ENCODE measurements at places on chromosomes 2 and 18.

GRCh38 chr2:98522854-98523253, 78.2 kb downstream of the INPP4A start:
- no peak for DNase-seq

DNA sequence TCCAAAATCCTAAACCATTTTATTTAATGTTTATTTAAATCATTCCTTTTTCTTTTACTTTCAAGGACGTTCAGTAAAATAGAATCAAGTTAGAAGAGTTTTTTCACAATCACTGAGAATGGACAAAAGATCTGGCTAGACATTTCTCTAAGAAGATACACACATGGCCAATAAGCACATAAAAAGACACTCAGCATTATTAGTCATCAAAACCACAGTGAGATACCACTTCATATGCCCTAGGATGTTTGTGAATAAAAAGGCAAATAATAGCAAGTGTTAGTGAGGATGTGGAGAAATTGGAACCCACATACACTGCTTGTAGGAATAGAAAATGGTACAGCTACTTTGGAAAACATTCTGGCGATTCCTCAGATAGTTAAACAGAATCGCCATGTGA, 76.1 kb downstream of the RHBDD1 start:
- DNase-seq: no peak

- DNase-seq: no peak
Measured at GRCh38 chr18:13260935-13261640, 42.5 kb downstream of the LDLRAD4 start.

DNA sequence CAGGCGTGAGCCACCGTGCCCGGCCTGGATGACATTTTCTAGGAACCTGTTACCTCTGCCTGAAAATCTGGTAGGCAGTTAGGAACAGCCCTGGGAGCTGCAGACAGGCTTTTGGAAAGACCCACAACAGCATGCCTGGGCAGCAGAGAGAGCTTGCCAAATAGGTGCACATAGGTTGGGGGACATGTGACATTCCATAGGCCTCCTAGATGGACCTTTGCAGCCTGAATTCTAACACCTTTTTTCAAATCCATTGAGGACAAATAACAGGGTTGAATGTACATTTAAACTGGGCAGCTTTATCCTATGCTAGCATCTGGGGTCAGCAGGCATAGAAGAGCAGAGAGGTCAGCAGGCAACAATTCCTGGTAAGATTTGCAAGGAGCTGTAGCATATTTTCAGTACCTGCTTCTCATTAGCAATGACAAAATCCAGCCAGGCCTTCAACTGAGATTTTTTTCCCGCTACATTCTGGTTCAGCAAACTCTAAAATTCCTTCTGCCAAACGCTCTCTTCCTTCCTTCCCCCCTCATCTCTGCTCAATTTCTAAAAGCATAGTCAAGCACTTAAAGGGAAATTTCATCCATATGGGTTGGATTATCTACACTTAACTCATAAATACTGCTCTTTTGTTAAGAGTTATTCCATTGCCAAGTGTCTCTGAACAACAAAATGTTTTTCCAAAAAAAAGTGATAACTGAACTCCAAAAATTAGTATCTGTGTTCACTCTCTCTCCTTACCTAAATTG, 75.2 kb downstream of the SOWAHC start:
- DNase-seq: no peak

- DNase-seq: no peak
Measured at GRCh38 chr2:26634636-26635230, 6.4 kb downstream of the CIB4 start.

DNA sequence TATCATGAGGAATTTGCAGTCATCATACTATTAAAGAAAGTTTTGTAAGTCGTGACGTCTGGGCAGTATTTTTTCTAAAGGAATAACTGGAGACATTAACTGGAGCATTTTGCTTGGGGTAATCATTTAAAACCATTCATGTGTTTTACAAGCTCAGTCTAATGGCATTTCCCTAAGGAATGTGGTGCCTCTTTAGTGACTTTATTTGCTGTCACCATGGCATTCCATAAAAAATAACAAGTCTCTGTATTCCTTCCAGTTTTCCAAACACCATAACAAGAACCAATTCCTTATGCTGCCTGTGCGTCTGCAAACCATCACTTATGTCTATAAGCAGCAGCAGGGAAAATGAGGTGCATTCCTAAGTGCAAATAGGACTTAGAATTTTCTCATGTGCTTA, 82.8 kb downstream of the EPB41L3 start:
- DNase-seq: no peak

GRCh38 chr2:186718122-186718521, 24.3 kb downstream of the FAM171B start:
- DNase-seq: no peak

- DNase-seq: no peak
Measured at GRCh38 chr2:86420913-86421312, 20.3 kb upstream of the KDM3A start.

DNA sequence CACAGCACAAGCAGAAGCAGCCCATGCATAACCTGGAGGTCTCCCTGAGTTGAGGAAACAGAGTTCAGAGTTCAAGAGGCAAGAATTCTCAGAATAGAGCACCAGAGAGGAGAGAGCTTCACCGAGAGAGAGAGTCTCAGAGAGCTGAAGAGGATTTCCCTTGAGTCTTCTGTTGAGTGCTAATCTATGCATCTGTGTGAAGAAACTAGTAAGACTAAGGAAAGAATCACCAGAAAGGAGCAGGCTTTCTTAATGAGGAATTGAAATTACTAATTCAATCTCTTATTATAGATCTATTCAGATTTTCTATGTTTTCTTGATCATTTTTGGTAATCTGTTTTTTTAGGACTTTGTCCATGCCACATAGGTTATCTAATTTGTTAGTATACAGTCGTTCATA, 89.3 kb upstream of the CTAGE1 start:
- DNase-seq: no peak

- DNase-seq: no peak
Measured at GRCh38 chr18:70243131-70243929, 37.8 kb upstream of the RTTN start.

DNA sequence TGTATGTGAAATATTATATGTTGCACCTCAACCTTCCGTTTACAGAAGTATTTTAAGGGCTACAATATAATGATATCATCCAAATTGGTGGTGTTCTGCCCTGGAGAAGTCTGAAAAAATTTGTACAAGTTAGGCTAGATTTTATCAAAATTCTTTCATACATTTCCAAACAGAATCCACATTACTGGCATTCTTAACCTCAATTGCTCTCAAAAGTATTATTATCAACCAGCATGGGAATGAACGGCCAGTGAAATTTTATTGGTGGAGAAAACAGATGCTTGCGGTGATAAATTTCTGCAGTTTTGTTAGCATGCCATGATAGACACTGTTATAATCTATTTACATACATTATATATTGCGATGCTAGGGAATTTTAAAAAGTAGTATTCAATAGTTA, 88.3 kb upstream of the TFPI start:
- DNase-seq: no peak

GRCh38 chr2:96537734-96538486, 1.4 kb downstream of the ARID5A start:
- DNase-seq: peak; percentile 62

DNA sequence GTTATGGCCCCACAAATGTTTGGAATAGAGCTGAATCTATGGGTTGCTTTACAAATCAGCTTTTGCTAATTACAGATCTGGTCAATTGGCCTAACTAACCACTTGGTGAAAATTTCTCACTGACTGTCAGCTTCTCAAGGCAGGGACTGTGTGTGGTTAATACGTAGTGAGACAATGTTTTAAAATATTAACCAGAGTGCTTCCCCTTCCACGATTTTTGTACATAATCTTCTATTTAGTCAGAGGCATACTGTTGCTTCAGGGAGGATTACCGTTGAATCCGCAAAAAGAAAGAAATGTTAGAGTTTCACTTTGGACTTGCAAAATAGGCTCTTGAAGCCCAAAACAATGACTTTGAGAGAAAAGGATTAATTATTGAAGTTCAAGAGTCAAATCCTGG, 14.9 kb upstream of the KCNS3 start:
- DNase-seq: no peak

GRCh38 chr18:9068346-9068745, 34.2 kb upstream of the NDUFV2 start:
- no peak for DNase-seq

DNA sequence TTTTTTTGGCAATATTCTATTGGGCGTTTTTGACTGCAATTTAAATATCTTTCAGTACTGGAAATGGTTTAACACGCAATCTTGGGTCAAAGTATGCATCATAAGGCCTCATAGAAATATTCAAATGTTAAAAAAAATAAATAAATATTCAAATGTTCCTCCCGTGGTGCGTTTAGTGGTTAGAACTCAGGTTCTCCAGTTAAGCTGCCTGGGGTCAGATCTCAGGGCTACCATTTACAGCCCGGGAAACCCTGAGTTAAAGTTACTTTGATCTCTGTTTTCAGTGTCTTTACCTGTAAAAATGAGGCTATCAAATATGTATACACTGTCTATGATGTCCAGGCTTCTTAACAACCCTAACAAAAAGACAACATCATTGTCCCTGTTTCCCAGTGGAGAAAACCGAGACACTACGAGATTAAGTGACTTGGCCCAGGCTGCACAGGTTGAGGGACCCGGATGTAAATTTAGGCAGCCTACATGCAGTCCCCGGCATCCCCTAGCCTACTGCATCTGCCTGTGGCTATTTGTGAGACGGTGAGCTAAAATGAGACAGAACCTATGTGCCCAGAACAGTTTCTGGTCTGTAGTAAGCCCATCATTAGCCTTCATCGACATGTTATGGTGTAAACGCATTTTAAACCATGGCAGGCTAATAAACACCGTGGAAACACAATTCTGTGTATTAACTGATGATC, 1.7 kb downstream of the FHL2 start:
- no peak for DNase-seq

GRCh38 chr2:242038928-242039341, 169.4 kb downstream of the RTP5 start:
- no peak for DNase-seq

GRCh38 chr18:3074087-3074486, 61.1 kb upstream of the LPIN2 start:
- no peak for DNase-seq

DNA sequence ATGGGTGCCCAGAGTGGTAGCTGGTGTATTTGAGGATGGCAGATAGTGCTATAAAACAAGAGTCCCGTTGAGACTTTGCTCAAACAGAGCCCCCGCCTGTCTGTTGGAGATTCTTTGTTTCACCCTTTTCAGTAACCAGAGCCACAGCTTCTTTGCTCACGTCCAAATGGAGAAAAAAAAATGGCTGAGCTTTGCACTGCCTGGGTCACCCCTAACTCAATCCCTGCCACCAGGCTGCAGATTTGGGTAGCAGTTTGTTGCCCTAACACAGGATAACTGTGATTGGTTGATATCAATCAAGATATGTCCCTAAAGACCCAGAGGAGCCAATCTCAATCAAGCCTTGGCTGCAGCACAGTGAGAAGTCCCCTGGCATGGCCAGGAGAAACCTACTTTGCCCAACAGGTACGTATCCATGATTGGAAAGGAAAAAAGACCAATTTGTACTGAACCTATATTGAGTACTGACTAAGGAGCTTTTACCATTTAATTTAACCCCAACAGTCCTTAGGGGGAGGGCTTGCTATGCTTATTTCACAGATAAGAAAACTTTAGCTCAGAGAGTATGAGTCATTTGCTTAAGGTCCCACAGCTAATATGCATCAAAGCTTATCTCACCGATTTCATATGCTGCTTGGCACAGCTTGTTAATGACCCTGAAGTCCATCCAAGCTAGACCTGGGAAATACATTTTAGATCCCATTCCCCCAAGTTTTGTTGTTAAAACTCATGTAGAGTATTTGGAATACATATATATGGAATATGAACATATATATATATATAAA, 72.0 kb upstream of the SH3BP4 start:
- DNase-seq: no peak

- no peak for DNase-seq
Measured at GRCh38 chr2:172985139-172985892, 90.3 kb upstream of the MAP3K20 start.

DNA sequence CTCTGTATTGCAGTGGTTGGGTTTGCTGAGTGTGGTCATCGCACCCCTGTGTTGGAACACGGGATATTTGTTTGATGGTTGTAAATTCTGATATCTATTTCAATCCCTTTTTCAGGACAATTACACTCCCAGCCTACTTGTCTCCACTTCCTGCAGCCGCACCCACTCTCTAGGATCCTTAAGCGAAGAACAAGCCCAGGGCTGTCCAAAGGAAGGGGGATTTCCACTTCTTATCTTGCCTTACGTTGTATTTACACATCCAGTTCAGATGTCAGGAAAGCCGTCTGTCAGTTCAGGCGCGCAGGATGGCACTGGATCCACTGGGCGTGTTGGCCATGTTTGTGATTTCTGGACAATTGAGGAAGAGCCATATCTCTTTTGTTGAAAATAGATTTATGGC, 834.5 kb upstream of the SALL3 start:
- no peak for DNase-seq

GRCh38 chr2:62506421-62506750, 391 bp upstream of the TMEM17 start:
- no peak for DNase-seq

GRCh38 chr2:241639385-241639784, 1.9 kb downstream of the ATG4B start:
- DNase-seq: no peak

- no peak for DNase-seq
Measured at GRCh38 chr2:236971131-236971821, 114.4 kb upstream of the COPS8 start.

DNA sequence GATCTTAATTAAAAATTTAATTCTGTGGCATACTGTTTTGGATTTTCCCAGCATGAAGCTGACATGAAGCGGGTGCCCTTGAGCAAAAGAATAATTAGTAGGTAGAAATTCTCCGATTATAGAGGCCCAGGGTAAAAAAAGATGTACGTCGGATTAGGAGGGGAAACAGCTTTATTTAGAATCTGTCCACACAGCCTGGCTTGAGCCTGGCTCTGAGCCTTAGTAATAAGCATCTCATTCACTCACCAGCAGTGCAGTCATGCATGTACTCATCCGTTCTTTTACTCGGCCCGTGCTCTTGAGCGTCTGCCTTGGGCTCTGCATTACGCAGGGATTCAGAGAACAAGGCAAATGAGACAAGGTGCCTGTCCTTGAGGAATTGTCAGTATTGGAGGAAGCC, 219.3 kb downstream of the AGAP1 start:
- DNase-seq: no peak

GRCh38 chr2:75389271-75389670, 171.5 kb downstream of the EVA1A start:
- DNase-seq: no peak

- no peak for DNase-seq
Measured at GRCh38 chr2:43537137-43537536, 58.7 kb downstream of the THADA start.

- DNase-seq: no peak
Measured at GRCh38 chr18:22848615-22849014, 84.5 kb upstream of the RBBP8 start.

- DNase-seq: no peak
Measured at GRCh38 chr2:240368781-240369331, 66.6 kb upstream of the GPC1 start.
